ENCODE measurements at places on chromosomes 2 and 18.
A peak's percentile ranks its signal among the peaks of the same experiment; 100 is the strongest.

GRCh38 chr2:74902281-74902860 is 56.1 kb upstream of the POLE4 start:
- DNase-seq = no peak

DNA sequence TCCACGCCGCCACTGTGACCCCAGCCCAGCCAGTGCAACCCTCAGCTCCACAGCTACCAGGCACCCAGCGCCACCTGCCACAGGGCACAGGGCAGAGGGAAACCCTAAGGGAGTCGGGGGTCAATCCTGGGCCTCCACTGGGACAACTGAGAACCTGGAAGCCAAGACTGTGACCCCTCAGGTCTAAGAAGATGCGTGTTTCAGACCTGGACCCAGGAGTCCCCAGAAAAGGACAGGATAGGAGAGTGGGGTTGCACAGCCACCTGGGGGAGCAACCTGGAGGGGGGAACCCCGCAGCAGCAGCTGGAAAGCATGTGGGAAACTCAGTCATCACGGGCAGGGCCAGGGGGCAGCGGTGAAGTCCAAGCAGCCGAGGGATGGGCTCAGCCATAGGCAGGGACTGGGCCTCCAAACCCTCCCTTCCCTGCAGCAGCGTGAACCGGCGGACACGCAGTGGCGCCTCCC is 4.1 kb downstream of the ESPNL start:
- DNase-seq = no peak

DNA sequence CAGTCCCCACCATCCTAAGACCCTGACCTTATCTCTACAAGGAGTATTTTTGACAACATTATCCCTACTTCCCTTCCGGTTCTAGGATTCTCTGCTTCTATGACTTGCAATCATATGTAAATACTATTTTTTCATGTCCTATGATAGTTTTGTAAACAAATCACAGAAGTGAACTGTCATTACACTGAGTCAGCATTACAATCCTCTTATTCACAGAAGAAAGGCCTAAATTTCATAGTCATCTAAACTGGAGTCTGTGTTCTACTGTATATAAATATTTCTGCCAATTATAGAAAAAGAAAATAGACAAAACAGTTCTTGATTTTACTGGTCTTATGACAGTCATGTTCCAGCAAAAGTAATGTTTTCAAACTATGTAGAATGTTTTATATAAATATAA is 265.1 kb downstream of the NCKAP5 start:
- DNase-seq = no peak

GRCh38 chr2:88896971-88897370 is 205.5 kb downstream of the RPIA start:
- DNase-seq = no peak

DNA sequence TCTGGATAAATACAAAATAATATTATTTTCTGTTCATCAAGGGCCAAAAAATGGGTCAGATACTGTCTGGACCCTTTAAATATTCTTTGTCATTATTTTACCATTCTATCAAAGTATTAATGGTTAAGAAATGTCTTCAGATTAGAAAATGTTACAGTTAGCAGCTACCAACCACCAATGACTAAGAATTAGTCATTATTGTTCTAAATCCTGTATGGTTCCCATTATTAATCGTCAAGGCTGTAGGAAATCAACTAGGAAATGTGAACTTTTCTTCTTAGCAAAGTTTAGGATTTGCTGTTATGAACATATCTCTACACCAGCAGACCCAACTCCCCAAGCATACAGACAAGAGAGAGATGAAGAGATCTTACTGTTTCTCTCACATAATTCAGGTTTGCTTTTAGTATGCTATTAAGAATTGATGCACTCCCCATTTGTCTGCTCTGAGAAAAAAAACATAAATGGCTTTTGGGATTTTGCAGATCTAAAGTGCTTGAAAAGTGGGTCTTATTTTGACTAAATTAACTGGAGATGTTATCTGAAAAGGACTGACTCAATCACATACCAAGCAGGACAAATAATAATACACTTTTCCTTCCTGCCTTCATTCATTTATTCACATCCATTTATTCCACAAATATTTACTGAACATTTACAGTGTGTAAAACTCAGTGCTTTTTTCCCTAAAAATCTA is 147.7 kb downstream of the PPP1R1C start:
- no peak for DNase-seq

- peak; percentile 9 for DNase-seq
Measured at GRCh38 chr18:77851802-77852201, 602.2 kb downstream of the GALR1 start.

DNA sequence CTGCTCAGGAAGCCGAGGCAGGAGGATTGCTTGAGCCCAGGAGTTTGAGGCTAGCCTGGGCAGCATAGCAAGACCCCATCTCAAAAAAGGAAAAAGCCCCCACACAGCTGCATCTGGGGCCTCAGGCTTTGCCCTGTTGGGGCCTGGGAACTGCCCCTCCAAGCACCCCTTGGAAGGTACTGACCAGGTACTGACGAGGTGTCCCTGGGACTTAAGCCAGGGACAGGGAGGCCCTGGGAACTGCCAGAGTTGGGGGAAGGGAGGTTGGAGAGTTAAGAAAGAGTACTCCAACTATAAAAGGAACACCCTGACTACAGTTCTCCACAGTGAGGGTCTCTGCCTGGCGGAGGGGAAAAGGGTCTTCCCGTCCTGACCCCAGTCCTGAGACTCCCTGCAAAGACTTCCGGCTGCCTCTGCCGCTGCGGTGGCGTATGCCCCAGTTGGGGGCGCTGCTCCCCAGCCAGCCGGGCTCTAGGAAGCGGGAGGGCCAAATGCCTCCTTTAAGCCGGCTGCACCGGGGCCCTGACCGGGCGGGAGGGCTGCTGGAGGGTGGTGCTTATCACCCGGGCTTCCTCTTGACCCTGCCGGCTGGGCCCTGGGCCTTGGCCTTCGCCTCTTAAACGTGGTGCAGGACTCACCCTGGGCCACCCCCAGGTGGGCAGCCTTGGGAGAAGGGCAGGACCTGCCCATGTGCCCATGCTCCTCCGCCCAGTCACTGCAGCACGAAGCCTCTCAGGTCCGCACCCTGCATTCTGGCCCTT is 12.8 kb downstream of the SLC30A3 start:
- no peak for DNase-seq

- DNase-seq = no peak
Measured at GRCh38 chr2:71597756-71598155, 144.4 kb downstream of the DYSF start.

DNA sequence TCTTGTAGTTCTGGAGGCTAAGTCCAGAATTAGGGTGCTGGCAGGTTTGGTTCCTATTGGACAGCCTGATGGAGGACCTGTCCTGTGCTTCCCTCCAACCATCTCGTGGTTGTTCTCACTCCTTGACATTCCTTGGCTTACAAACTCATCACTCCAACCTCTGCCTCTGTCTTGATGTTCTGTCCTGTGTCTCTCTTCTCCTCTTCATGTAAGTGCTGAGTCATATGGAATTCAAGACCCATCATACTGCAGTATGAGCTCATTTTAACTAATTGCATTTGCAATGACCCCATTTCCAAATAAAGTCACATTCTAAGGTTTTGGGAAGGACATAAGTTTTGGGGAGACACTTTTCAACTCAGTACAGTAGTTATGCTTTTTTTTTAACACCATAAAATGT is 374.7 kb downstream of the TRIB2 start:
- DNase-seq = no peak

DNA sequence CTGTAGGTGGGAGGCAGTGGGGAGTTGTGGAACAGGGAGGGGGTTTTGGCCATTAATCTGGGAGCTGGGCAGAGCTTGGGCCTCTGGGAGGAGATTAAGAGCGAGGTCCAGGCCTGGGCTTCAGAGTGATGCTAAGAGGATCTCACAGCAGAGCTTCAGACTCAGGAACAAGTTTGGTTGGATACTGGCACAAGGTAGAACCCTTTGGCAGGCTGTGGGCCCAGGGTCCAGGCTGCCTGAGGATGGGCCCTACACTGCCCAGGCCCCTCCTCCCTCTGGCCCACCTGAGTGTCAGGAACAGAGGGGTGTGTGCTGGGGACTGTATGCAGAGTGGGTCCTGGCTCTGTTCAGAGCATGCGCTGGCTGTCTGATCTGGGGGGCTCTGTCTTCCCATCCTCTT is 334.9 kb downstream of the CYP26B1 start:
- no peak for DNase-seq

DNA sequence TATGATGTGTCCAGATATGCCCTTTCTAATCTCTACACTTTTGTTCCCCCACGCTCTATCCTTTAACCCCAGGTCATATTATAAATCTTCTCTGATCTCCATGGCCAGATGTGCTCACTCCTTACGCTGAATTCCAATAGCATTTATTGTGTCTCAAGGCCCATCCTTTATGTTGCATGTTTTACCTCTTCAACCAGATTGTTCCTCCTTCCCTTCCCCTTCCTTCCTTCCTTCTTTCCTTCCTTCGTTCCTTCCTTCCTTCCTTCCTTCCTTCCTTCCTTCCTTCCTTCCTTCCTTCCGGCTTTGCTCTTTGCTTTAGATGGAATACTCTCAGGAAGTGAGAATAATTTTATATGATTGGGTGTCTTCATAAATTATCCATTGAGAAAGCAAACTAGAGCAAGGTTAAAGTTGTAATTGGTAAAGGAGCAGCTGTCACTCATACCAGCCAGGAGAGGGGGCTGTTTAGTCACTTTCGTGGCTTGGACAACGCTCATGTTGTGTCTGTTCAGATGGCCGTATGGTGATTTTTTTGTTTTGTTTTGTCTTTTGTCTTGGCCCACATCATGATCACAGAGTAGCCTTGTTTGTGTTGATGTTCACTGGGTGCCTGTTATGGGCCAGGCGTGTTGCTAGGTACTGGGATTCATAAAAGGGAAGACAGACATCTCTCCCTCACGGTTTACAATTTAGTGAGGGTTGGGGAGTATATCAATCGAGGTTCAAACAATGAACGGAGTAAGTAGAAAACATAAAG is 68.0 kb downstream of the DAW1 start:
- peak; percentile 39 for DNase-seq

DNA sequence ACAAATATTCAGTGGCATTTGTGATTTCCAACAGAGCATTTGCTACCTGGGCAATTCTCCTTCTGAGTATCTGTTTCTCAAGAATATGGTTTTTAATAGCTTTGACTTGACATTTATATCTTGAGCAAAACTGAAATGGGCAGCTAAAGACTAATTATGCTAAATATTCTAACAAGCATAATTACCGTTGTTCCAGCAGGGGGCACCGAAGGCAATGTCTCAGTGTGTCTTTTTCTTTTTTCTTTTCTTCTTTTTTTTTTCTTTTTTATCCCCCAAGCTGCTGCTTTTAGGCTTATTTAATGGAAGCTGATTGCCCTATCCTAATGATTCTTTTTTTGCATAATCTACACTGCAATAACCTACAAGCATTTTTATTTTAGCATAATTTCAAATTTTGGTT is 138.9 kb upstream of the NABP1 start:
- DNase-seq = no peak

- no peak for DNase-seq
Measured at GRCh38 chr2:143528021-143528420, 398.8 kb downstream of the ARHGAP15 start.

- DNase-seq = no peak
Measured at GRCh38 chr2:18545384-18545783, 15.1 kb downstream of the RDH14 start.

- no peak for DNase-seq
Measured at GRCh38 chr18:23943104-23943503, 71.5 kb upstream of the TTC39C start.

GRCh38 chr2:136530146-136530545 is 235.2 kb upstream of the THSD7B start:
- DNase-seq = no peak

DNA sequence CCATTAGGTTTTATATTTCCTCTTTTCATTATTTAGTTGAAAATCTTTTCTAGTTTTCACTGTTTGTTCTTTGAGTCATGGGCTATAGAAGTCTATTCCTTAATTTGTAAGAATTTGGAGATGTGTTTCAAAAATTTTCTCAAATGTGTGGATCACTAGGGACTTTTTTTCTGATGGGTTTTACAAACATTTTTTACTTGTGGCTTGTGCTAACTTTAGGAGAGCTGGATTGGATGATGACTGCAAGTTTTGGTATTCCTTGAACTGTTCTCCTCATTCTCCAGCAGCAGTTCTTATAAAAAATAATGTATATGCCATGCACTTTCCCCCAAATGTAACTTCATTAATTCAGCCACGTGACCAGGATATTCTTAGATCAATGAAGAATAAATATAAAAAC is 94.7 kb upstream of the CWC22 start:
- DNase-seq = no peak

GRCh38 chr2:8478471-8478793 is 203.4 kb upstream of the ID2 start:
- no peak for DNase-seq

DNA sequence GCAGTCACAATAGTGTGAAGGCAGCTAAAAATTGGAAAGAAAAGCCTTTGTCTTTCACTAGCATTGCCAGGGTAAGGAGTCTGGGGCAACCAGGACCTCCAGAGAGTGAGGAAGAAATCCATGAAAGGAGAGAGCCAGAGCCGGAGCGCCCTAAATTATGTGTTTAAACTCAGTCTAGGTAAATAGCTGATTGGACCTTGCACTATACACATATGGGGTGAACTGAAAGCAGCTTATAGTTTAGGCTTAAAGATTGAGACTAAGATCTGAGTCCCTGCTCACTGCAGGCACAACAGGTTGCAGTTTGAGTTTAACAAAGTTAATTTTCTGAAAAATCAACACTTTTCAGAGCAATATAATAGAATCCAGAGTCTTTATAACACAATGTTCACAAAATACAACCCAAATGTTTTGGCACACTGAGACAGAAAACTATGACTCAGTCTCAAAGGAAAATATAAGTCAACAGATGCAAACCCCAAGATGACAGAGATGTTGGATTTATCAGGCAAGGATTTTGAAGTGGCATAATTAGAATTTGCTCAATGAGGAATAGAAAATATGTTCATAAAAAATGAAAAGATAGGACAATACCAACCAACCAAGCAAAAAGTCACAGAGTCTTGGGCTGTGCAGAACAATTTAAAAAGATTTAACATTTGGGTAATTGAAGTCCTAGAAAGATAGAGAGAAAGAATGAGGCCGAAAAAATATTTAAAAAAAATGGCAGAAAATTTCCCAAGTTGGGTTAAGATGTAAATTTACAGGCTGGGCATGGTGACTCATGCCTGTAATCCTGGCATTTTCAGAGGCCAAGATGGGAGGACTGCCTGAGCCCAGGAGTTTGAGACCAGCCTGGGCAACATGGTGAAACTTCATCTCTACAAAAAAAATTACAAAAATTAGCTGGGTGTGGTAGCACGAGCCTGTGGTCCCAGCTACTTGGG is 39.6 kb downstream of the DOK1 start:
- DNase-seq = no peak

DNA sequence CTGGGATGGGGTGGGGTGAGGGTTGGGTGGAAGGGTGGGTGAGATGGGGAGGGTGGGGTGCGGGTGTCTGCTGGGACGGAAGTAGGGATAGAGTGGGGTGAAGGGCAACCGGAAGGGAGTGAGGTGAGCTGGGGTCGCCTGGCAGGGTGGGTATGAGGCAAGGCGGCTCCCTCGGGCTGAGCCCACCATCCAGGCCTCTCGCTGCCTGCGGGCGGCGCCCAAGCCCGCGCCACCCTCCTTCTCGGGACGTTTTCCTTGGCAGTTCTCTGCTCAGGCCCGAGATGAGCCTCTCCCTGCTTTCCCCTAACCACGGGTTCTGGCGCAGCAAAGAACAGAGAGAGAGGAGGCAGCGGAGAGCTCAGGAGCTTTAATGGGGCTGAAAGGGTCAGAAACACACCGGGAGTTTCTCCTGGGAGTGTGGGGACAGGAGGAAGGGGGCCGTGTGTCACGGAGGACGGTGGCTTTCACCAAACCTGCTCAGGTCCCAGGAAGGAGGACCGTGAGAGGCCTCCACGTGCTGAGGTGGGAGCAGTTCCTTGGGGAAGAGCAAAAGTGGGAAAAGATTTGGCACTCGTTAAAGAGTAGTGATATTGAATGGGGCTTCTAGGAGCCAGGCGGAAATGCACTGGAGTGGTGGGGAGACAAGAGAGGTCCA is 4.1 kb downstream of the FEV start:
- DNase-seq = no peak

- no peak for DNase-seq
Measured at GRCh38 chr18:38940863-38941531, 1375.4 kb upstream of the CELF4 start.

All from NCI-H187 (cell line).